NCI-H1417 (cell line): ENCODE measurements at places on chromosomes 12 and 14.

DNA sequence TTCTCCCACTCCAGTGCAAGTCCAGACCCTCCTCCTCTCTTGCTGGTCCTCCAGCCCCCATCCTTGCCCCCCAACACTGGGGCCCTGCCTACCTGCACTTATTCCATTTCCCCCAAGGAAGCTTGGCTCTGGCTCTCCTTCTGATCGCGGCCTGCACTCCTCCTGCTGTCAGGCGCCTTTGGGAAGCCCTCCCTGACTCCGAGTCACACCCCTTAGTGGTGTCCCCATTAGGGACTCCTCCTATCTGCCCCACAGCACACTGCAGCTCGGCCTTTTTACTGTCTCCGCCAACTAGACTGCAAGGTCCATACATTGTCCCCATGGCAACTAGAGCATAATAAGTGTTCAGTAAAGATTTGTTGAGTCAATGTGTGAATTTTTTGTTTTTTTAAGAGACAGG is 32.9 kb downstream of the FIGNL2 start:
- DNase-seq, result no peak

DNA sequence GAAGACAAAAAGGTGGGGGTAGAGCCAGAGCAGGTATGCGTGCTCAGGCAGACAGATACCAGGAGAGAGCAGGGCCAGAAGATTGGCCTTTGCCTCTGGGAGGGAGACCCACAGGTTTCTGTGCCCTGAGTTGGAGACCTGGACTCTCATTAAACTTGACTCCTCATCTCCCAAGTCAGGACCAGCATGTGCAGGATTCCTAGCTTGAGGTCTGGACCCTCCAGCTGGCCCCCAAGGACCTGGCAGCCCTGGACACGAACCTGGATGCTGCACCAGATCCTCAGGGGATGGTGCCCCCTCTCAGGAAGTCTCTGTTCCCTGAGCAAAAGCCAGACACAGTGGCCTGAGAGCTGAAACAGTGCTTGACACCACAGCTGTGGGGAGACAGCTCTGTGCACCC is 10.5 kb upstream of the KRT73 start:
- DNase-seq, result no peak

GRCh38 chr12:58765653-58766512 is 154.4 kb downstream of the LRIG3 start:
- peak; percentile 70 for DNase-seq

- DNase-seq, result no peak
These were observed 230.0 kb downstream of the ANO2 start for GRCh38 chr12:5715021-5715420.

GRCh38 chr12:7444537-7444936 is 584 bp upstream of the CD163L1 start:
- DNase-seq, result no peak

GRCh38 chr14:104545151-104545941 is 34.2 kb upstream of the C14orf180 start:
- DNase-seq, result no peak

DNA sequence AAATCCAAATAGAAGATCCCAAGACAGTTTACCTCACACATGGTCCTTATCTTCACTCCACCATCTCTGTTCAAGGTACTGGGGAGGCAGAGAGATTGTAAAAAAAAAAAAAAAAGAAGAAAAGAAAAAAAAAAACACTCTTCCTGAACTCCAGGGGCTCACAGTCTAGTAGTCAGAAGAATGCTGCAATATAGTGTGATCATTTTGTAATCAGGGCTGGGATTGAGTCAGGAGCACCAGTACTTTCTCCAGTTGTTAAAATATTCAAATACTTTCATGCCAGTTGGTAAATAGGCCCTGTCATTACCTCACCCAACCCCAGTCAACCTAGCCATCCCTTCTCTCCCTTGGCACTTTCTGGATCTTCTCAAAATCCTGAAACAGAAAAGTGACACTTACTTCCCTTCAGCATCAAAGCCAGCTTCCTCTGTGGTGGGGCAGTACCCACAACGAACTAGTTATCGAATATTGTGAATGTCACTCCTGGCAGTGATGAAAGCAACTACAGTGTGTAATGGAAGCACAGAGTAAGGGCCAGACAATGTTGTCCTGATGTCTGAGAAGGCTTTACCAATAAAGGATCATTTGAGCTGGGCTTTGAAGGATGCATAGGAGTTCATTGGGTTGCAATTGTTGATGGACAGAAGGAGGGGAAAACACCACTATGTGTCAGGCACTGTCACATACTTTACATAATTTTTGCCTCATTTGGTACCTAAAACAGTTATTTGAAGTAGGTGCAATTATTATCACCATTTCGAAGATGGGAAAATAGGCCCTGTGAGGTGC is 44.3 kb upstream of the HSPB8 start:
- DNase-seq, result no peak

- DNase-seq, result no peak
These were observed 1.4 kb downstream of the PCK2 start for GRCh38 chr14:24095271-24096068.

DNA sequence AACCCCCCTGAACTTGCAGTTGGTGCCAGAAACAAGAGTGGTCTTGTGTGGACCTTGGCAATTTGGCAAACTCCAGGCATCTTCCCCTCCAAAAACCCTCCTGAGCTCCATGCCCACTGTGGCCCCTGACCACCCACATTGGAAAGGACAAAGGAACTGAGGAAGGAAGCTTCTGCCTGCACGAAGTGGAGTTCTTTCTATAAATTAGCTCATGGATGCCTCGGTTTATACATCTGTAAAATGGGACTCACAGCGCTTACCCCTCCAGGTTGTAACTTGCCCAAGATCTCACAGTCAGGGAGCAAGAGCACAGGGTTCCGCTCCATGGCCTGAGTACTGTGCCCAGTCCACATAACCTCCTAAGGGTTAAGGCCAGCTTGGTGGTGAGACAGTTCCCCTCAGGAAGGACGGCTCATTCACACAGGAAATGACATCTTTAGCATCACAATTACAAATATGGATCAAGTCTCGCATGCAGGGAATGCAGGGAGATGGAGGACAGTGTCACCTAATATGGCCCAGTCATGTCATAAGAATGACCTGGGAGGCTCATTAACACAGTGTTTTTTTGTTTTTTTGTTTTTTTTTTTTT is 66.6 kb downstream of the CLMN start:
- DNase-seq, result no peak

- no peak for DNase-seq
These were observed 6.5 kb downstream of the HAL start for GRCh38 chr12:95989504-95990123.

- DNase-seq, result no peak
These were observed 130.0 kb downstream of the TMEM117 start for GRCh38 chr12:43965899-43966298.

- no peak for DNase-seq
These were observed 94.6 kb upstream of the LRIG3 start for GRCh38 chr12:59014885-59015284.

- DNase-seq, result no peak
These were observed 32.4 kb upstream of the TMX1 start for GRCh38 chr14:51207621-51208020.

DNA sequence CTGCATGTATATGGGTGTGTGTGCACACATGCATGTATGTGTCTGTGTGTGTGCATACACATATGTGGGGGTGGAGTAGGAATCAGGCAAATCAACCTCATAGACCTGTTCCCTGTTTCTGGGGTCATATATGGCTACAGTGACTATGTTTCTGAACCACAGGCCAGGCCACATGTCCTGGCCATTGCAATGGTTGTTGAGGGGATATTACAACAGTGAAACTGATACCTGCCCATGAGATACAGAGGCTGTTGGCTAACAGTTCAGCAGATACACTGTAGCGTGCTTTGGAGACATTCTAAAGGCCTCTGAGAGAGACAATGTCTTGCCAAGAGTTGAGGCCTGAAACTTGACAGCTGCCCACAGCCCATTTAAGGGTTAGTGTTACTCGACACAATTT is 47.3 kb upstream of the FOS start:
- DNase-seq, result no peak

- no peak for DNase-seq
These were observed 392.1 kb upstream of the DDHD1 start for GRCh38 chr14:53545217-53545616.

DNA sequence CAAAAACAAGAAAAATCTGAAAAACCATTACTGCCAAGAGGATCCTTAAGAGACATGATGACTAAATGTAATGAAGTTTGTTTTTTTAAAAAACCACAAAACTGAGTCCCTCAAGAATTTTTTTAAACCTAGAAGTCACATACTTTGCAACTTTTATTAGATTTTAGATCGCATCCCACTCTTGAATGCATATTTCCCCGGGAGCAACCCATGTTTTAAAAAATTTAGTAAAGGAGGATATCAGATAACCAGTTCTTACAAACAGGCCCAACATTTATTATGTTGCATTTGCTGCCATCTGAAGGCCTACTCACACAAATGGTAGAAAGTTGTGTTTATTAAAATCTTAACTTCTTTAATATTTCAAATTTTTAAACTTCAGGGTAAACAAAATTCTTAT is 44.3 kb upstream of the CCT2 start:
- DNase-seq, result no peak

- DNase-seq, result no peak
These were observed 338.1 kb upstream of the TMEM132C start for GRCh38 chr12:127928615-127929571.

DNA sequence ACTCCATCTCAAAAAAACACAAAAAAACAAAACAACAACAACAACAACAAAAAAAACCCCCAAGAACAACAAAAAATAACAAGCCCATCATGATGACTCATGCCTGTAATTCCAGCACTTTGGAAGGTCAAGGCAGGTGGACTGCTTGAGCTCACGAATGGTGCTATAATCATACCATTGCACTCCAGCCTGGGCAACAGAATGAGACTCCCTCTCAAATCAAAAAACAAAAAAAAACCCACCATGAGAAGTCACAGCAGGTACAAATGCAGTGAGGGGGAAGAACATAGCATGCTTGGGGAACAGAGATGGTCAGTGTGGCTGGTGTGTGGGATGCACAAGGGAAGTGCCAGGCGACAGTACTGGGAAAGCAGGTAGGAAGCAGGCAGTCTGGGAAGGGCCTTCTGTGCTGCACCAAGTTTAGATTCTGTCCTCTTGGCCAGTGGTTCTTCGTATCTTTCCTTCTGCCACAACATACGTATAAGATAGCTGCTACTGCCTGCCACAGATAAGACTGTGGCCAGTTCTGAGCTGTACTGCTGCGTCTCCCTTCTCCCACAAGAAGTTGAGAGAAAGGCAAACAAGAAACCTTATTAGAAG is 28.0 kb downstream of the ATG14 start:
- DNase-seq, result no peak

DNA sequence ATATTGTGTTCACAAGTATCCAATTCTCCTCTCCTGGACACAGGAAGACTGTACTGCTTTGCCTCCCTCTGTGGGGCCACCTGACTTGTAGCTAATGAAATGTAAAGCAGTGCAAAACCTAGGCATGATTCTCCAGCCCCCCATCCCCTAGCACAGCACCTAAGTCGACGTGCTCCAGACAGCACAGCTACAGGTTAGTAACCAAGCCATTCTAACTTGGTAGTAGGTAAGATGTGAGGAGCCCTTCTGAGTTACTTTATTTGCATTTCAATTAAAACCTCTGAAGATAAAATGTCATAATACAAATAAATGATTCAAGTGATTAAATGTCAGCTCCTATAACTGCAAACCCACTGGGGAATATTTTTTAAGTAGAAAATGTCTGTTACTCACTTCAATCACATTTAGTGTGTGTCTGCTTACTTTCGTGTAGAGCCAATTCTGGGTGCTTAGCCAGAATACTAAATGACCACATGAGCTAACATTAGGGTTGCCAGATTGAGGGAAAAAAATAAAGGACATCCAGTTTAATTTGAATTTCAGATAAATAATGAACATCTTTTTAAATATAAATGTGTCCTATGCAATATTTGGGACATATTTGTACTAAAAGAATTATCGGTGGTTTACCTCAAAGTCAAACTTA is 64.8 kb upstream of the HIF1A start:
- DNase-seq, result peak; percentile 33

DNA sequence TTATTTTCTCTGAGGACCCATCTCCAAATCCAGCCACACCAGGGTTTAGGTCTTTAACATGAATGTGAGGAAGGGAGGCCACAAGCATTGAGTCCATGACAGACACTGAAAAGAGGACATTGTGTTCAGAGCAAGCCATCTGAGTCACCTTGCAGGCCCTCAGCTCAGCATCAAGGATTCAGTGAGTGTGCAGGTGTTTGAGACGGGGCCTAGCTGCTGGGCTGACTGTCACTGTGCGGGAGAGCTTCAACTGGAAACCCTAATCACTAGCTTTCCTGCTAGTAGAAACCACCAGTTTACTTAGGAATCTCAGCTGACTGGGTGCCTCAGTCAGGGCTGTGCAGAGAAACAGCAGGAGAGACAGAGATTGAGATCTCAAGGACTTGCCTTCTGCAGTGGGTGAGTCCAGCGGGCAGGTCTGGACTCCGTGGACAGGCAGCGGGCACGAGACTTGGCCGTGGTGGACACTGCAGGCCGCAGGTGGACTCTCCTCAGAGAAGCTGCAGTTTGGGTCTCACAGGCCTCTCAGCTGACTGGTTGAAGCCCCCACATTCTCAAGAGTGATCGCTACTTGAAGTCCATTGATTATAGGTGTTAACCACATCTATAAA is 86.1 kb upstream of the DYNC1H1 start:
- DNase-seq, result no peak

DNA sequence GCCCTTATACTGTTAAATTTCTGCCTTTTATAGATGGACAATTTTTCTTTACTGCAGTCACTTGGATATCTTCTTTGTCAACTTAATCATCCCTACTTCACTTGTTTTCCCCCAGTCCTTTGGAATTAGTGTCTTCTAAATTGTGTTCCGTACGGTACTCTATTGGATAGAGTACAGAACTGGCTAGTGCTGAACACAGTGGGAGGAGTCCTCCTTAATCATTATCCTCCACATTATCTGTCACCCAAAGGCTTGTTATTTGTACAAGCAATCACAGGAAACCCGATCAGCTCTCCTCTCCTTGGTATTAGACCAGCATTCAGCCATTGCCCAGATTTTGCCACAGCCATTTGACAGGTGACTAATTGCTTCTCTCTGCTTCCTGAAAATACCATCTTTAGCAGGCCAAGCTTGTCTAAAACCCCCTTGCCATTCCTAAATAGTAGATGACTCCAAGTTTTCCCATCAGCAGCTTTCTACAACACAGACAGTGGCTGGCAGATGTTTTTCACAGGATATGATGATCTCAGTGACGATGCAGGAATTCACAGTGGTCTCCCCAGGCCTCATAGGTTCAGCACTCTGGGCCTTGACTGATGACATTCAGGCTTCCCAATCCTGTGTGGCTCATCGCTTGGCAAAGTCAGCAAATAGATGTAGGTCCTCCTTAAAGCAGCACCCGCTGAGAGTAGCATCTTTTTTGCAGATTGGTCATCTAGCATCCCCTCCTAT is 216.0 kb upstream of the RGS6 start:
- no peak for DNase-seq

DNA sequence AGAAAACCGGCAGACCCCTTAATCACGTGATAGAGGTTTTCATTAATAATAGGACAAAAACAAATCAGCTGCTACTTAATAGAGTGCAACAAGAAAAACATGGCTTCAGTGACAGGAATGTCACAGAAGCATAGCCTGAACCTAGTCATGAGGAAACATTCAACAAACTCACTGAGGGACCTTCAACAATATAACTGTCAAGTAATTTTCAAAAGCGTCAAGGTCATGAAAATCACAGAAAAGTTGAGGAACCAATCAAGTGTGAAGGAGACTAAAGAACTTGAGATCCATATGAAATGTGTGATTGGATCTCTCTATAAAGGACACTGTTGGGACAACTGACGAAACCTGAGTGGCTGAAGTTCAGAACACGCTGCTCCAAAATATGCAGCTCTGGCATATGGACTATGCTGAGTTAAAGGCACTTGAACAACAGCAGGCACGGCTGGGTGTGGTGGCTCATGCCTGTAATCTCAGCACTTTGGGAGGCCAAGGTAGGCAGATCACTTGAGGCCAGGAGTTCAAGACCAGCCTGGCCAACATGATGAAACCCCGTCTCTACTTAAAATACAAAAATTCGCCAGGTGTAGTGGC is 16.3 kb downstream of the NDUFA12 start:
- DNase-seq, result no peak
